ENCODE measurements at places on chromosomes 4 and X. TPM values are rescaled to one million over a fixed set of nuclear protein-coding genes. Genes with fewer than 3 reads are reported as not detected.

Gene RNF212
- 4.2 TPM for total RNA-seq

Gene TRIM75
- total RNA-seq, result not detected

- DNase-seq, result no peak
These were observed 56.6 kb upstream of the RBM47 start for GRCh38 chr4:40686081-40686913.

Gene USP26
- total RNA-seq, result not detected

Measured in mesenteric fat pad (tissue), 1 donor.